ENCODE measurements at places on chromosomes 1 and 21.

GRCh38 chr1:204136814-204137213, 15.0 kb downstream of the ETNK2 start:
- no peak for DNase-seq

DNA sequence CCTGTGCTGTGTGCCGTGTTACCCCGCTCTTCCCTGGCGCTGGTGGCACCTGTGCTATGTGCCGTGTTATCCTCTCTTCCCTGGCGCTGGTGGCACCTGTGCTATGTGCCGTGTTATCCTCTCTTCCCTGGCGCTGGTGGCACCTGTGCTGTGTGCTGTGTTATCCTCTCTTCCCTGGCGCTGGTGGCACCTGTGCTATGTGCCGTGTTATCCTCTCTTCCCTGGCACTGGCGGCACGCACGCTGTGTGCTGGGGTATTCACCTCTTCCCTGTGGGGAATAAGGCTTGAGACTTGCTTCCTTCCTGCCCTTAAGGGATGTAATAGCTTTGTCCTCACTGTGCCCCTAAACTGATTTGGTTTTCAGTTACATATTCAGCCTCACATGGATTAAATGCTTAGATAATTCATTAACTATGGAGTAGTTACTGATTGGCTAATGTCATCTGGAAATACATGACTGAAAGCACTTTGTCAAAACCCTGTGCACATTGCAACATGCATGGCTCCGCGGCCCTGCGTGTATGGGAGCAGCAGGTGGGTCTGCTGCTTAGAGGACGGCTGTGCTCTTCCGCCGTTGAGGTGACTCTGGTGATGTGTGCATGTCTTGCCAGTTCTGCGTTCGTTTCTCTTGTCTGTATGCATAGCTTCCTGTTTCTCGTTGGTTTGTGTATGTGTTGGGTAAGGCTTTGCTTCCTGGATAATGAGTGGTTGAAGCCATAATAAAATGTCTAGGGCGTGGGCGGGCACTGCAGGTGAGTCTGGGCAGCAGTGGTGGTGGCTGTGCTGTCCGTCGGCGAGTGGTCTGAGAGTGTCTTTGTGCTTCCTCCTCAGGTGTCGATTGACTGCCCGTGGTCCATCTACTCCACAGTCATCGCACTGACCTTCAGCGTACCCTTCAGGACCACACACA, 17.9 kb upstream of the PWP2 start:
- peak; percentile 10 for DNase-seq

- no peak for DNase-seq
Measured at GRCh38 chr1:186905561-186905960, 76.8 kb downstream of the PLA2G4A start.

DNA sequence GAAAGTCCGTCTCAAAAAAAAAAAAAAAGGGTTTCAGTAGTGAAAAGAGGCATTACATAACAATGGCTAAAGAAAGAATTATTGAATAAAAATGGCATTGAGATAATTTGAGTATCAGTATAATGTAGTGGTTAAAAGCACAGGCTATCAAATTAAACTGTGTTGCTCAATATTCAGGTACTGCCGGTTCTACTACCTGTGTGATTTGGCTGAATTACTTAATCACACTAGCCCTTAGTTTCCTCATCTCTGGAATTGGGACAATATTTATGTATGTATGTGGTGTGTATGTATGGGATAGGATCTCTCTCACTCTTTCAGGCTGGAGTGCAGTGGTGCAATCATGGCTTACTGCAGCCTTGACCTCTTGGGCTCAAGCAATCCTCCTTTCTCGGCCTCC, 56.1 kb upstream of the TEKT2 start:
- DNase-seq, result no peak

- no peak for DNase-seq
Measured at GRCh38 chr1:223088713-223089240, 54.3 kb downstream of the TLR5 start.

- no peak for DNase-seq
Measured at GRCh38 chr1:205782627-205783432, 7.5 kb upstream of the RAB29 start.

- no peak for DNase-seq
Measured at GRCh38 chr1:1349256-1350012, at the start of gene DVL1. DVL1 (minus strand) TSS chr1:1349418; CDS start chr1:1349065, 353 bp downstream.

- DNase-seq, result no peak
Measured at GRCh38 chr1:107572674-107573211, 392.2 kb downstream of the VAV3 start.

DNA sequence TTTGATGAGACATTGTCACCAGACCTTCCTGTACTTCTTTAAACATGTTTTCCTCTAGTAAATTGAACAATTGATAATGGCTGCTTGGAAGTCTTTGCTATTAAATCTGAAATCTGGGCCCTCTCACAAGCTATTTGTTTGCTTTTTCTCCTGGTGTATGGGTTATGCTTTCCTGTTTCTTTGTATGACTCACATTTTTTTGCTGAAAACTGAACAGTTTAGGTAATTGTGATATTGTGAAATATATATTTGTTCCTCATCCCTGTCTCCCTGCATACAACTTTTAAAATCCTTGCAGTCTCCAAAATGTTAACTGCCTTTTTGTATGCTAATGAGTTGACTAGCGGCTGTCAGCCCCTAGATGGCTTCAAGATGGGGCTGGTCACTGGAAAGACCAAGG, 61.6 kb downstream of the MAP3K21 start:
- no peak for DNase-seq

DNA sequence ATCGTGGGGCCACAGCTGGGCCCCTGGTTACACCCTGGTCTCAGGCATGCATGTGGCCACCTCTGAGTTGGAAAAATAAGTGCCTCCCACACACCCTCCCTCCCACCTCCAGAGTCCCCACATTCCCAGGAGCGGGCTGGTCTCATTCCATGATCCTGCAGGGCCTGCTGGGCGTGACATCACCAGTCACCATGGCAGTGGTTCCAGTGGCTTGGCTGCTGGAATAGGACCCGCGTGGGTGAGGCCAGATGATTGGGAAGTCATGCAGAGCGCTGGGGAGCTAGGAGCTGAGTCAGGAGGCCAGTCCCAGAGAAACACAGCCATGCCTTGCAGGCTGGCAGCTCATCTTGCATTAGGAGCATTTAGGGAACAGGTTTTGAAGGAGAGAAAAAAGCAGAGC, 125.4 kb upstream of the TMEM51 start:
- no peak for DNase-seq

DNA sequence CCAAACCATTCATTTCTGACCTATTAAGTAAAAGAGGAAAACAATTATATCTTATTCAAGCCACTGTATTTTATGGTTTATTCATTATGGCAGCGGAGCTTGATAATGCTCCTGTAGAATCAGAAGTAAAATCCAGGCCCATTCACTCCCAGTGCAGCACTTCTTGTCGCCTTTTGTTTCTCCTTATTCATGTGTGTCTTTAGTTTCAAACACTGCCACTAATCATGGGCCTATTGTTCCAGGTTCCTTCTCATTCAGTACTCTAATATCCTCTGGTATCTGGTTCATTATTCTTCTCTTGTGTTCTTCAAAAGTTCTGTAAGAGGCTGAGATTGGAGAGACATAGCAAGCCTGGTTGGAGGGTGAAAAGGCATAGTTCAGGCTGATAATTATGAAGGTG, 218.3 kb downstream of the LRRIQ3 start:
- no peak for DNase-seq

- no peak for DNase-seq
Measured at GRCh38 chr1:95230768-95231191, 3.2 kb upstream of the RWDD3 start.

GRCh38 chr1:197787056-197787455, 11.8 kb upstream of the DENND1B start:
- DNase-seq, result no peak

- no peak for DNase-seq
Measured at GRCh38 chr21:25885405-25885804, 150.6 kb downstream of the GABPA start.

DNA sequence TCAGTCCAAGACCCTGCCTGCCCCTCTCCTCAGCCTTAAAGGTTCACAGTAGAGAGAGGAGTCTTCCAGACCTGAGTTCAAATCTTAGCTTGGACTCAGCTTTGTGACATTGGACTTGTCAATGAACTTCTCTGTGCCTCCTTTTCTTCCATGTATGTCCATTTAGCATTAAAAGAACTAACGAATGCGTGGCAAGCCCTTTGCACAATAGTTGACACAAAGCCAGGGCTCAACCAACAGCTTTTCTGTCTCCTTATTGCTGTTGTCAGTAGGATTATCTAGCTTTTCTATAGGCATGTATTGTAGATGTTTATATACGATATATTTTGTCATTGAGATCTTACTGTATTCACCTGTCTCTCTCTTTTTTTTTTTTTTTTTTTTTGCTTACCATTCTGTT, 450.8 kb downstream of the PTPRU start:
- DNase-seq, result no peak

DNA sequence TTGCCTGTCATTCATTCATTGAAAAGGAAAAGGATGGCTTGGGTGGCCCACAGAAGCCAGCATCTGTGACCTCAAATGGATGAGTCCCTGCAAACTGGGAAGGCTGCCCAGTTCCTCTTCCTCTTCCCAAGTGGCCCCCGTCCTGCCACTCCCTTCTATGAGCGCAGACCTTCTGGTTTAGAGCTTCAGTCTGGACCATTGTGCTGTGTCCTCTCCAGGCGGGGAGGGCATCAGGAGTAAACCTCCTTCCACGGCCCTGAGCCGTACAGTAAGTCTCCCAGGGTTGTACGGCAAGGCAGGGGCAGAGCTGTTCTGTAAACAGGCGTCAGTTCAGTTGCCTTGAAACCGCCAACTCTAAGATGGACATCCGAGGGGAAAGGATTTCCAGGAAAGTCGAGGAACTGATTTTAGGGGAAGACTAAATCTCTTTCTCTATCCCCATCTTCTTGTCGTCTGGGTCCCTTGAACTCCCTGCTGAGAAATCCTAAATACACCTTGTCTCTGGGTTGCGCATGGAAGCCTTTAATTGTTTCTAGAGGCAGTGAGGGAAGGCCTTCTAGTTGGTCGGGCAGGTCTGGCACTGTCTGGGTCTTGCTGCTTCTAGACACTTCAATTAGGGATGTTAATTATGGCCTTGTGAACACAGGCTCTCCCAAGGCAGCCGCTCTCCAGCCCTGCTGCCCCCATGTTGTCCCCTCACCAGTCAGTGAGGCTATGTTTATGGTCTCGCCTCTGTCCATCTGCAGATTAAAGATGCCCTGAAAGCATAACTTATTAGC, 22.1 kb downstream of the SOX13 start:
- DNase-seq, result no peak

DNA sequence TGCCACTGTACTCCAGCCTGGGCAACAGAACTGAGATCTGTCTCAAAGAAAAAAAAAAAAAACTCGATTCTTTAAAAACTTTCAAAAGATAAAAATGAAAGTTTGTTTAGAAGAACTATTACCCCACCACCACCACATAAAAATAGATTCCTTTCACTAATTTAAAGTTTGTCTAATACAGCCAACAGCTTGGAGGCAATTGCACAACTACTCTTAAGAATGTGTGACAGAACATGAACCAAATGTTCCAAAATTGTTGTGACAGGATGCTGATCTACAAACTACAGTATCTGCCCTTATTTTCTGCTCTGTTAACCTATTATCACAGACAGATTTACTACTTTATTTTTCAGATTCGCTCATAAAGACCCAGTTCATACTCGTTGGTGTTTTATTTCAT, 5.5 kb upstream of the TGFBR3 start:
- DNase-seq, result no peak

DNA sequence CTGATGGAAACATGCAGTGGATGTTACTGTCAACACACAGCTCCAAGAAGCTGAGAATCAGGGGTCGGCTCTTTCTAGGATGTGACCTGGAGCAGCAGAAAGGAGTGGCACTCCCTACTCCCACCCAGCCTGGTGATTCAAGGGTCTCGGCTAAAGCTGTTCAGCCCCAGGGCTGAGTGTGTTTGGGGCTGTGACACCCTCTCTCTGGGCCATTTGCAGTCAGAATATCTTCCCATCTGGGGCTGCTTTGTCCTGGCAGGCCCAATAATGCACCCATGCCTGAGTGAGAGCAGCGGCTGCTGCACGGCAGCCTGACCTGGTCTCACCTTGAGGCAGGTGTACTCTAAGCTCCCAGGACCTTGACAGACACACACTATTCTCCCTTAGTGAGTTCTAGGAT, 52.5 kb upstream of the AJAP1 start:
- DNase-seq, result no peak

DNA sequence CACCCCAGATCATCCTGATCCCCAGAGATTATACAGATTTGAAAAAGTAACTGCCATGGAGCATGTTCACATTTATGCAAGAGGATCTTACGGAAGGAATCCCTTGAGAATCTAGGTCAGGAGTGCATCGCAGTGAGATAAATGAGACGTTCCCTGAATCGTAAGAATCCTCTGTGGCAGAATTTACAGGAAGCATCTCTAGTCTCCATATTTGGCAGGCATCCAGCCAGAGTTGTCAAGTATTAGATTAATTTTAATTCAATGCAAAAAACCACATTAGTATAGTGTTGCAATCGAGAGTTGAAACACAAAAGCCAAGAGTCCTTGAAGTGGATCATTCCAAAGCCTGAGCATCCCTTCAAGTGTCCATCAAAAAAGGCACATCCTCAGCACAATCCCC, 100.8 kb downstream of the RRAGC start:
- DNase-seq, result no peak

- peak; percentile 84 for DNase-seq
Measured at GRCh38 chr1:178055779-178056471, 38.0 kb upstream of the RASAL2 start.

- DNase-seq, result no peak
Measured at GRCh38 chr21:42003051-42003461, 7.1 kb downstream of the ZBTB21 start.

- DNase-seq, result no peak
Measured at GRCh38 chr1:17867470-17867869, 112.3 kb downstream of the ACTL8 start.

- no peak for DNase-seq
Measured at GRCh38 chr1:228358764-228359612, 47.6 kb downstream of the TRIM11 start.

DNA sequence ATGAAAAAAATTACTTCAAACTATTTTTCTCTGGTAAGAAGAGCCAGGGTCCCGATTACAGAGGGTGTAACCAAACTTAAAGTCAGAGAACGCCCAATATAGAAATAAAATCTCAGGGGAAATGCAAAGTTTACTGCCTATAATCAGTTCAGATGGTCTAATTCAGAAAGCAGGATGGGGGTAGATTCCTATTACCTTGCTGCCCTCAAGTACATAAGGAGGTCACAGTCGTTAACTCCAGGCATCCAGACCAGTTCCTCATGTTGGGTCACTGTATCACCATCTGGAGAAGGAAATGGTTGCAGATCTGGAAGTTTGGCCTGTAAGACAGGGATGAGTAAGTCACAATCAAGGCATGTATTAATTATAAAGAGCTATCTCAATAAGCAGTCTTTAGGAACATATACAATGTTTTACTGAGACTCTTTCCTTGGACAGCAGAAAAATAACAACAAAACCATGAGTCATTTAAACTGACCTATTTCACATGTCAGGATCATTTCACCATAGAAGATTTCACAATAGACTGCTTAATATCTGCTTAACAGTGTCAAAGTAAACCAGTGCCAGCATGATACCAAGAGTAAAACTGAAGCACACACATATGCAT, 179.4 kb downstream of the SLC45A1 start:
- DNase-seq, result no peak

- no peak for DNase-seq
Measured at GRCh38 chr1:156495401-156496140, 5.0 kb downstream of the MEF2D start.
